ENCODE measurements at places on chromosomes 4 and X.
A peak's percentile ranks its signal among the peaks of the same experiment; 100 is the strongest.

DNA sequence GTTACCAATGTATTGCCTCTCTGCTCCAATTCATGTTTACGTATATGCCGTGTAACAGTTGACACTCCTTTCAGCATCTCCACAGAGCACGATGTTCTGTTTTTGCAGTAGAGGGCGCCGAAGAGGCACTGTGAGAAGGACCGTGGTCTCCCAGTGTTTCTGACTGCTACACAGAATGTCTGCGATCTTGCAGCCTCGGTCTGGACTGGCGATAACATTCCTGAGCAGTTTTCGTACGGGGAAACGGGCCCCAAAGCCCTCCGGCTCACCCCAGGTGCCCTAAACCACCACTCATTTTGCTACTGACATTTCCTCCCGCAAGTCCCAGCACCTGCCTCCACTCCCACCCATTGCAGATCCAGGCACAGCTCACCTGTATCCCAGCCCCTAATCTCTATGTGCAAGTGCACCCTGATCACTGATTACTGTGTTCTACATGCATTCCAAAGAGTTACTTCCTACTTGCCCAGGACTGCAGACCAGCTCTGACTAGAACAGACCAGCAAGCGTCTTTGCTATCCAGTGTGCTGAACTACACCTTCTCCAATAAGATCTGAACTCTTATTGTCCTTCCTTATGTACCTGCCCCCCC lies 12.4 kb upstream of the NFXL1 start:
- DNase-seq, result peak; percentile 52

GRCh38 chr4:24468071-24468470 lies 116.3 kb downstream of the DHX15 start:
- DNase-seq, result no peak

- no peak for DNase-seq
These were observed 170.9 kb upstream of the CASK start for GRCh38 chrX:42094218-42094617.

- no peak for DNase-seq
These were observed 162.5 kb upstream of the AFF2 start for GRCh38 chrX:148337873-148338272.

- DNase-seq, result no peak
These were observed 641.4 kb downstream of the TRIML1 start for GRCh38 chr4:188780686-188781085.

DNA sequence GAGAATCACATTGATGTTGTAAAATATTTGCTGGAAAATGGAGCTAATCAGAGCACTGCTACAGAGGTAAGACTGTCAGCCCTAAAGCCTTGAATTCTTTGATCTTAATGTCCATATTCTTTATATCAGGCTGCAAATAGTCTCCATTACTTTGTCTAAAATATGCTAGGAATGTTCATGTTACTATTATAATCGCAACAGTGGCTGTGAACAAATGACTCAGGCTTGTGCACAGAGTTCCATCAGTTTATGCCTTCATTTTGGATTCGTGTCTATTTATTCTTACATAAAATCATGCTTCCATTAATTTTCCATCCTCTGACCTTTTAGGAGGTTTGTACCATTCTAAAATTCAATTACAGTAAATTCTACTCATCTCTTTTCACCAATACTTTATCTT lies 182.7 kb downstream of the ANK2 start:
- DNase-seq, result no peak

GRCh38 chrX:42837101-42837726 lies 59.3 kb upstream of the PPP1R2C start:
- no peak for DNase-seq

DNA sequence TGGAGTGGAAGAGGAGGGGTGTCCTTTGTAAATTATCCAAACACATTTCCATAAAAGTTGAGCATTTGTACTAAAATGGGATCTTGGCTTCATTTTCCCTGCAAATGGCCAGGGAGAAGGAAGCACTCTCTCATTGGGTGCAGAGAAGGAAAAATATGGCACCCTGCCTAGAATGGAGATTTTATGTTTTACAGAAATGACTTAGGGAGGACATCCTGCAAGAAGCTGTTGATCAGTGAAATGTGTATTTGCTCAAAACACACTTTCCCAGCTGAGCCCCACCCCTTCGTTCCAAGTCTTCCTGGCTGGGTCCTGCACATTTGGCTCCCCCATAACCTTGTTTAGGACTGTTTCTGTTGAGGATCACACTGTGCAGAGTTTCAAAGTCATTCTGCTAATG lies 213.5 kb upstream of the TAPT1 start:
- no peak for DNase-seq

GRCh38 chr4:94334476-94334875 lies 8.2 kb downstream of the HPGDS start:
- DNase-seq, result no peak

GRCh38 chr4:110633358-110634341 lies 10.8 kb upstream of the PITX2 start:
- no peak for DNase-seq

- DNase-seq, result no peak
These were observed 71.9 kb downstream of the AFF2 start for GRCh38 chrX:148572337-148572736.

- no peak for DNase-seq
These were observed 231.1 kb upstream of the ANXA3 start for GRCh38 chr4:78320349-78320935.

DNA sequence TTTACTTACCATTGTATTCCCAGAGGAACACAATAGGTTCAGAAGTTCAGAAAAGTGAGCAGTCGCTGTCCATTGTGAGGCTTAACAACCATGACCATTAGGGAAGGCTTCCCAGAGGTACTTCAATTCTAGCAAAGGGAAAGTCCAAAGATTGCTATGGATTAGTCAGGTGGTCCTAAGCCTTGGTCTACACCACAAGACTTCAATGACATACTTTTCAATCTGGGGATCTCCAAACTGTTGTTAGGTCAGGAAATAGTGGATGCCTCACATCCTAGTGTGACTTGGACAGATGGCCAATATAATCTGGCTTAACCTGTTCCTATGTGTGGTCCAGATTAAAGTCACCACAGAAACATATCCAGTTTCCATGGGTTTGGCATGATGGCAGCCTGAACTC lies 118.0 kb downstream of the SPCS3 start:
- no peak for DNase-seq

DNA sequence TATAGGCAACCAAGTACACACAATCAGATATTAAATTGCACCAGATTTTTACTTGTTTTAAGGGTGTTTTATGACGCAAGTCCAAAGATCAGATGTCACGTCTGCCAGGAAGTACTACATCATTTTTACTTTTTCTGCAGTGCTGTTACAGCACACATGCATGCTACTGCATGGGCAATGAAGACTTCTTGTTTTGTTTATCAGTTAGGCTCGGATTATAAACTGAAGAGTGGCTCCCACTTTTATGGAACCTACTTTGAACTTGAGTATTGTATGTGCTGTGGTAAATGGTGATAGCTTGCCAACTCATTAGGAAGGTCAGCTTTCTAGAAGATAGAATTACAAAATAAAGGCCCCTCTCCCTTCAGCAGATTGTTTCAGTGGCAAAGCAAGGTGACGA lies 131.6 kb downstream of the CEP135 start:
- DNase-seq, result no peak

DNA sequence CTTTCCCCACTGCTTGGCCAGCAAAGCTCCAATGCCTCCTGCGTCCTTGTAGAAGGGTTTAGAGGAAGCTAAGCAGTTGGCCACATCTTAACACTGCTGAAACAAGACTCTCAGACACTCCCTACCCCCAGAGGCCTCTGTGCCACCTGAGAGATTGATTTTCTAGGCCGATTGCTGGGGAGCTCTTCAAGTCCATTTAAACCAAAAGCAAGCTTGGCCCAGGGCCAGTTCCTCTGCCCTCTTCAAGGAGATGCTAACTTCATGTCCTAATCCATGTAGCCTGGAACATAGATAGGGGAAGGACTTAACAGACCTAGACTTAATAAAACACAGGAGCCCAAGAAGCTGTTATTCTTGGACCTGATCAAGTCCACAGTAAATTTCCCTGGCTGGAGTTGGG lies 27.2 kb upstream of the FMR1NB start:
- no peak for DNase-seq

- DNase-seq, result no peak
These were observed 190.9 kb upstream of the TAPT1 start for GRCh38 chr4:16417198-16417597.

DNA sequence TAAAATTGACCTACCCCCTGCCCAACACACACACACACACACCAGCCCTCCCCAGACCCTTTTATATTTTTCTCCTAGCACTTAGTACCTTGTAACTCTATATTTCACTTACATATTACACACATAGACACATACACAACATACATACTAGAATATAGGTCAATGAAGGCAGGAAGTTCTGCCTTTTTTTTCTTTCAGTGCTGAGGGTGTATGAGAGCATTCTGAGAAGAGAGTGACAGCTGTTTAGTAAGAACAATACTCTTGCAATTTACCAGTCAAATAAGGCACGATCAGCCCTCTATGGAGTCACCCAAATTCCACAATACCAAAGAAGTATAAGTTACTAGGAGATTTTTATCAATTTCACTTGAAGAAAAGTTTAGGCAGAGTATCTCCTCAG lies 33.5 kb downstream of the ACE2 start:
- DNase-seq, result no peak

- DNase-seq, result no peak
These were observed 247.1 kb downstream of the BCOR start for GRCh38 chrX:39850630-39851152.

DNA sequence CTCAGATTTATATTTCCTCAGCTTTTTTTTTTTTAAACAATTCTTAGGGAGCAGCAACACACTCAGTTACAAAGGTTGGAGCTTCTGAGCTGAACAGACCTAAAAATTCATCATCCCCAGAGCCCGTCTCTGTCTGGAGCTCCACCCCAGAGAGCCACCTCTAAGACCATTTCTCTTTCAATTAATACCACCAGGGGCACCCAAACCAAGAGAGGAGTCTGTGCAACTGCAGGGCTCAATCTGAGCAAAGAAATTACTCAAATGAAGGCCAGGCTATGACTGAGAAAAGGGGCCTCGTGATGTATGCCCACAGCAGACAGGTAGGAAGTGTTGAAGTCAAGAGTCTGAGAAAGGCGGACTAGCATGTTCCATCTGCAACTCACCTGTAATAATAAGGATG lies 95.5 kb downstream of the C4orf51 start:
- DNase-seq, result no peak

Data from stimulated activated CD4-positive, alpha-beta T cell treated with anti-CD3 and anti-CD28 coated beads, Interleukin-4, amount 100 ng/mL, for 24 hours (primary cell).